ENCODE measurements at places on chromosomes 4 and X.
A peak's percentile ranks its signal among the peaks of the same experiment; 100 is the strongest.

DNA sequence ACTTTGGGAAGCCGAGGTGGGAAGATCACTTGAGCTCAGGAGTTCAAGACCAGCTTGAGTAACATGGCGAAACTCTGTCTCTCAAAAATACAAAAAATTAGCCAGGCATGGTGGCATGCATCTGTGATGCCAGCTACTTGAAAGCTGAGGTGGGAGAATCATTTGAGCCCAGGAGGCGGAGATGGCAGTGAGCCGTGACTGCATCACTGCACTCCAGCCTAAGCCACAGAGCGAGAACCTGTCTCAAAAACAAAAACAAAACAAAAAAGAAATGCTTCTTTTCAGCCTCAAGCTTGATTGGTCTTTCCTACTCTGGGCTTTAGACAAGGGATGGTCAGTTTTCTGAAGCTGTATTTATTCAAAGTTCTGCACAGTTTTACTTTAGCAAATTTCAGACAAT is 15.8 kb upstream of the DHRSX start:
- DNase-seq: no peak

- no peak for DNase-seq
These were observed 101.7 kb downstream of the NAA11 start for GRCh38 chr4:79223993-79224776.

- DNase-seq: peak; percentile 64
These were observed 343.5 kb downstream of the RAPGEF2 start for GRCh38 chr4:159446266-159446976.

DNA sequence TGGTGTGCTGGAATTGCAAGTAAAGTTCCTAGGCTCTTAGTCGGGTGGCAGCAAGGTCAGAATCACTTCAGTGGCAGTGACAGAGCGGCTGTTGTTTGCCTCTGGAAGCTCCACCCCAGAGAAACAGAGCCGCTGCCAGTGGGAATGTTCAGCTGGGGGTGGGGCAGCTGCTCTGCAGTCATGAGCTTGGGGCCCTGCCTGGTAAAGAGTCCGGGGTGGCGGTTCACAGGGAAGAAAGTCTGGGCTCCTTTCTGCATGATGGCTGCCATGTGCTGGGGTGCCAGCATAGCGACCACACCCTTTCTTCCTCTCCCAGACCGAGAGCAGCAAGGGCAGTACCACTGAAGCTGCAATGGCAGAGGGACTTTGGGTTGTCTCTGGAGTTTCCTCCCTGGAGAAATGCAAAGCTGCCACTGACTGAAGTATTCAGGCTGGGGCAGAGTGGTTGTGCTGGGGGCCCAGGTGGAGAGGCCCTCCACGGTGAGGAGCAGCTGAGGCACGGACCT is 108.8 kb upstream of the CENPE start:
- no peak for DNase-seq

GRCh38 chr4:86955888-86956451 is 21.2 kb downstream of the AFF1 start:
- no peak for DNase-seq

GRCh38 chr4:37612811-37613210 is 73.4 kb downstream of the RELL1 start:
- no peak for DNase-seq

DNA sequence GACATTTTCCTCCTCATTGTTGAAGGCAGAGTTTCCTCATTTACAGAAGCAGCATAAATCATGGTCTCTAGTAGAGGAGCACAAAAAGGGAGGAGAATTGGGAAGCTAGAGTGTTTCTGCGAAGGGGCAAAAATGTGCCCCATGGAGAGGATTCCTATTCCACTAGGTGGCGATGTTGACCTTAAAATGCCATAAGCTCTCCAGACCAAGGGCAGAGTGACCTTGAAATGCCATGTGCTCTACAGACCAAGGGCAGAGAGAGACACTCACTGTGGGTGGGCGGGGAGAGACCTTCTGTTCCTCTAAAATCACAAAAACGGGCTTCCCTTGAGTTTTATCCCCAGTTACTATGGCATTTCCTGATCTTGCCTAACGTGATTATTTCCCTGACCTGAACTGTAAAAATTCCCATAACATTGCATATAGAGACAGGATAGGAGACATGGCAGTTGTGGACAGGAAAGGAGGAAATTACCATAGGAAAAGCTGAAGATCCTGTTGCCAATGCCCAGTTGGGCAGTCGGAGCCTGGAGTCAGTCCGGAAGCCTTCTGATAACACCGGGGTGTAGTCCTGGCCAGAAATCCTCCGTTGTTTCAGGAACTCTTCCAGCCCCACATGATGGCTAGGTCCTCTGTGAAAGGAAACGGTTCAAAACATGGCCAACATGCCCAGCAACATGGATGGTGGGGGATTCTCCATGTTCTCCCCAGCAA is 567.7 kb downstream of the MAGEB5 start:
- peak; percentile 58 for DNase-seq

DNA sequence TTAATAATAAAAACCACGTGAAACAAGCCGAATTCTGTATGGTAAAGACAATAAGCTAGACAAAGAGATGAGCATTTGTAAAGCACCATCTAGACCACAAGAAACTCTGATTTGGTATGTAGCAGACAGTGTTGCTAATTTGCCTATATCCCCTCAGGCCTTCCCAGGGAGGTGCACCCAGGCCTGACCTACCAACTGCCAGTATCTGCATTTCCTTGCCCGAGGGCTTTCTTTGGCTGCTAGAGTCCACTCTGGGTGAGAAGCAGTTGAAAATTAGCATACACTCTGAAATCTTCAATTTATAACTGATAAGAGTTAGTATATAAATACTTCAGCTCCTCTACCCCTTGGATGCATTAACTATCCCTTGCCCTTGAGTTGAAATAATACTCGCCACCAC is 37.4 kb upstream of the IL1RAPL1 start:
- DNase-seq: no peak

- DNase-seq: no peak
These were observed 159.9 kb downstream of the CAMK2D start for GRCh38 chr4:113601636-113602035.

- no peak for DNase-seq
These were observed 248.9 kb downstream of the SLC7A11 start for GRCh38 chr4:137993232-137993631.

DNA sequence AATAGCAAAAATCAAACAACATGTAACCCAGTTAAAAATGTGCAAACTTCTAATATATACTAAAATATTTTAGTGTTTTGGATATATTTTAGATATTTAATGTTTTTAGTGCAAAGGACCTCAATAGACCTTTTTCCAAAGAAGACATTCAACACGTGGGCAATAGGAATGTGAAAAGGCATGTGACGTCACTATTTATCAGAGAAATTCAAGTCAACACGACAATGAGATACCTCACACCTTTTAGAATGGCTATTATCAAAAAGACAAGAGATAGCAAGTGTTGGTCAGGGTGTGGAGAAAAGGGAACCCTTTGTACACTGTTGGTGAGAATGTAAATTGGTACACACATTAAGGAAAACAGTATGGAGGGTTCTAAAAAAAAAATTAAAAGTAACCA is 115.6 kb upstream of the FAM47B start:
- DNase-seq: no peak

- no peak for DNase-seq
These were observed 11.2 kb downstream of the TRAPPC11 start for GRCh38 chr4:183670251-183670650.

DNA sequence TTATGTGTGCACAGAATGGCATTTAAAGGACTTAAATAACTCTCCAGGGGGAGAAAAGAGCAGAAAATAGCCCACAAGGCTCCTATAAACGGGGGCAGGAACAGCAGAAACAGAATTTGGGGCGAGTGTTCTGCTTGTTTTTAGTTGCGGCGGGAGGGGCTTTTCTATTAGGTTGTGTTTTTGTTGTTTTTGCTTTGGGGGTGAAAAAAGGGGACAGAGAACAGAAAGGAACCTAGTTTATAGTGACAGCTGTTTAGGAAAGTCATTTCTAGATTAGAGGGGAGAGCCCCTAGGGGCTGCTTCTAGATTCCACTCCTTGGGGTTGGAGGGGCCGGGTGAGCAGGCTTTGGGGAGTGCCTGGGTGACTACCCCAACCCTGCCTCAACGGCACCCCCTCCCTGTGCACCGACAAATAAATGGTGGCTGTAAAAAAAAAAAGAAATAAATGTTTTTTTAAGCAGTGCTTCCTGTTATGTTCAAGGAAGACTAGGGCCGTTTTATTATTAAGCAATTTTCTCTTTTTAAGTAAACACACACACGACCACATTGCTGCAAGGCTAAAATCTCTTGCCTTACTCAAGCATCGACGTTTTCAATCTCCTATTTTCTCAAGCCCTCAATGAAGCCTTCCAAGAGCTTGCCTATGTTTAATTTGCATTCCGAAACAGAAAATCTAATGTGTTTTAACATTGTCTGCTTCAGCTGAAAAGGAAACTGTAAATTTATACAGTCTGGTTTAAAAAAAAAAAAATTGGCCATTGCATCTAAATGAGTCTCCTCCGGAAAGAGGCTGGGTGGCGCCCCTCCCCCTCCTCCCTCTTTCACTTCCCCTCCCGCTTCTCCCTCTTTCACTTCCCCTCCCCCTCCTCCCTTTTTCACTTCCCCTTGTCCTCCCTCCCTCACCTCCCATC is 123.3 kb upstream of the TBL1X start:
- DNase-seq: peak; percentile 80

DNA sequence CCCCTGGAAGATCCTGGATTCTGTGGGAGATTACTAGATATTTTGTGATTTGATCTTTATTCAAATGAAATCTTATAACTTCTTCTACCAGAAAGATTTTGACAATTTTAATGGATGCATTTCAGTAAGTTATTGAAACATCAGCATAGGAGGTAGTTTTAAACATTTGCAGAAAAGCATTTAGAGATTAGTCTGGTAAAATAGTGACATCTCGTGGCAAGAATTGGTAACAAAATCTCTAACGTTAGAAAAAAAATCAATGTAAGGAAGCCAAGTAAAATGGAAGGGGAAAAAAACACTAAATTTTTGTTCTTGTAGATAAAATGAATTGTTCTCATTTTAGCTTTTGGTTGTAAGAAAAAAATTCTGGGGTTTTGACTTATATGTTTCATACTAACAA is 73.3 kb downstream of the TASL start:
- DNase-seq: peak; percentile 39

DNA sequence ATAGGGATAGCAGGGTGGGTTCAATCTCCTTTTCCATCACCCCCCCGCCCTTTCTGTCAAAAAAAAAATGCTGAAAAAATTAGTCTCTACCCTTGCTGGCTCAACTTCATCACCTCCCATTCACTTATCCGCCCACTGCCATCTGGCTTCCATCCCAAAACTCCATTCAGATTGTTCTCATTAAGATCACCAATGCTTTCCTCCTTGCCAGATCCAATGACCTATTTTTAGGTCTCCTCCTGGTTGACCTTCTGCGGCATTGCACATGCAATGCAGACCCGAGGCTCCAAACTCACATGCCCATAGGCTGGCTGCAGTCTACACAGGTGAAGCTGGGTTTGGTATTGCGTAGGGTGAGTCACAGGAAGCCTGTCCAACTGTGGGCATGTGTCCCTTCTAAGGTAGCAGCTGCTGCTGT is 21.1 kb upstream of the STIM2 start:
- DNase-seq: no peak

DNA sequence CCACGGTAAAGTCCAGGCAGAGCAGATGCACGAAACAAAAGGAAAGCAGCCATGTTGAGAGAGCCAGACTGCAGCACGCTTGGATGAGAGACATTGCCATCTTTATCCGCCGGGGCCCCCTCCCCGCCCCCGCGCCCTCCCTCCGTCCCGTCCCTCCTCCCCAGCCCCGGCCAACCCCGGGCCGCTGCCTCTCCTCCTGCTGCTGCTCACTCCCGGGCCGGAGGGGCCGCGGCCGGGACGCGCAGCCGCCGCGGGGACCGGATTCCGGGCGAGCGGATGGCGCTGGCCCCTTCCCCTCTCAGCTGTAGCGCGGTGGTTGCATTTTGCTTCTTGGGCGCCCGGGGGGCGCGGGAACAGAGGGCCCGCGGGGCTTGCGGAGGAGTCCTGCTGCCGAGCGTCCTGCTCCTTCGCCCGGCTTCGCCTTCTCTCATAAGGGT is 542 bp downstream of the RNF150 start:
- no peak for DNase-seq

DNA sequence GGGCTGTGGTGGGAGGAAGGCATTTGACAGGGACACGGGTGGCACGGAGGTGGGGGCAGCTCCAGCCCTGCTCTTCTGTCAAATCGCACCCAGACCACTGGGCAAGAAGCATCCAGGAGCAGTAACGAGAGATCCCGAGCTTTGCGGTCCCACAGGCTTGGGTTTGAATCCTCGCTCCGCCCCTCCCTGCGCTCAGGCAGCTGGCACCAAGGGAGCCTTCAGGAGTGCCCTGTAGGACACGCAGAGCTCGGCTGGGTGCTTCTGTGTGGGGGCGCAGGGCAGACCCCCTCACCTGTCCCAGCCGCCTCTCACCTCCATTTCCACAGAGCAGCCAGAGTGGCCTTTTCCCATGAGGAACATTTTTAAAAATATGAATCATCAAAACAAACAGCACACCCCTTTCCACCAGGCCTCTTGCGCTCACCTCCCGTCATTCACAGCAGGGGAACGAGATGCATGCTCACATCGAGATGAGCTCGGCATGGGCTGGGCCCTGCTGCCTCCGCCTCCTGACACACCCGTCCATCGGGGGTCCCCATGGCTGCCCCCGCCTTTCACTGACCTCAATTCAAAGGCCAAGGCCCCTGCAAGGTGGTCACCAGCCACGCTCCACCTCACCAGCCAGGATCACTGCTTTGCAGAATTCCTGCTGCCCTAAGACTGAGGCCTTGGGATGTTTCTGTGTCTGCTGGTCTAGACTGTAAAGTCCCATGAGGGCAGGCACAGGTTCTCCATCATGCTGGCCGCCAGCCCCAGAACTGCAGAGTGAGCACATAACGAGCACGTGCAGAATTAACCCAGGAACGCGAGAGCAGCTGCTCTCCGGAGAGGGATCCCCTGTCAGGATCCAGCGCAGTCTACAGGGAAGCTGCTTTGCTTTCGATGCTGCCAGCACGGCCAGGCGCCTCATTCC is 52.7 kb downstream of the ACOX3 start:
- no peak for DNase-seq

DNA sequence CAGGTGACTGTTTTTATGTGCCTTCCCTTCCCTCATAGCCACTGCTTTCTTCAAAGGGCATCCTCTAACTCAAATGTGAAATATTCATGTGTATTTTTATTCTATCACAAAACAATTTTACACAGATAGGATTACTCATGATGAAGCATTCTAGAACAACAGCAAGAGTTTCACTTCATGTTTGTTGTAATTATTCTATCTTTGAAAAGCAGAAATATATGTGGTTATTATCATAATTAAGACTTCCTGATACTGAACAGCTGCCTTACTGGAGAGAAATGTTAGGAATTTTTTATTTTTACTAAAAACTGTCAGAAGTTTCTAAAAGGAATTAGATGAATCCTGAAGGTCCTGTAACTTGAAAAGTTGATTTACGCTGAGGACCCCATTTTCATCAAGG is 229.1 kb downstream of the PALLD start:
- no peak for DNase-seq
